ENCODE measurements at places on chromosomes 7 and 10. TPM values are rescaled to one million over a fixed set of nuclear protein-coding genes. Genes with fewer than 3 reads are reported as not detected.

DNA sequence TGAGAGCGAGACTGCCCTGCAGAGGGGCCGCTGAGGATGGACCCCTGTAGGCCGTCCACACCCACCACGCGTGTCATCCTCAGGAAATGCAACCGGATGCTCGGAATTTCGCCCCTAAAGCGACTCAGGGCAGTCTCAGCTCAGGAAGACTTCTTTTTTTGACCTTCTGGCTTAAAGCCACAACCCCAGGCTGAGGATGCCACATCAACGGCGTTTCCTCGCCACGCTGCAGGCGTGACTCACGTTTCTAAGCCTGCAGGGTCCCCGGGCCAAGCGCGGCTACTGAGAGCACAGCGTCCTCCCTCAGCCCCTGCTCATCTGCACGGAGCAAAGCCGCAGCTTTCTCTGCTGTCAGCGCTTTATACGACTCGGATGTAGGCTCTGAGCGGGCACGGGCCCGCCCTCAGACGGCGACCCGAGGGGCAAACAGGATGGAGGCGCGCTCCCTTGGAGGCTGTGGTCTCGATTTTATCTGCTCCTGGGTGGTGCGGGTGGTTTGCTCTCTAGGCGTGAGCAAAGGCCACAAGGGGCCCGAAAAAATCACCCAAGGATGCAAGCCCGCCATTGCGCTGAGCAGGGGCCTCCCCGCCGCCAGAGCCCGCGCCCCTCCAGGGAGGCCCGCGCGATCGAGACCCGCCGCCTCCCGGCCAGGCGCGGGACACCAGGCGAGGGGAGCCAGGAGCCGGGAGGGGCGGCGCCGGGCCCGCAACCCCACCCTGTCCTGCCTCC lies 726 bp upstream of the INSIG1 start:
- no peak for DNase-seq

DNA sequence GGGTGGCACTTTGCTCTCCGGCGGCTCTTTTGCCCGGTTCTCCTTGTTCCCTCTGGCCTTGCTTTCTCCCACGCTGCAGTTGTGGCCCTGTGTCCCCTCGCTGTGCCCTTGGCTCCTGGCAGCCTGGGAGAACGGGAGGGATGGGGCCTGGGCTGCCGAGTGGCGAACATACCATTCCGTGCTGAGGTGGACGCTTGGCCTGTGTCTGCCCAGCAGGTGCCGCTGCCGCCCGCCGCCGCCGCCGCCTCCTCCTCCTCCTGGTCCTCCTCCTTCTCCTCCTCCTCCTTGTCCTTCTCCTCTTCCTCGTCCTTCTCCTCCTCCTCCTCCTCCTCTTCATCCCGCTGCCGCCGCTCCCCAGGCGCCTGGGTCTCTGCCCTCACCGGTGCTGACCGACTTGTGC lies 36.0 kb downstream of the AGAP3 start:
- DNase-seq = no peak

GRCh38 chr10:84842593-84842992 lies 514.2 kb downstream of the CCSER2 start:
- DNase-seq = no peak

DNA sequence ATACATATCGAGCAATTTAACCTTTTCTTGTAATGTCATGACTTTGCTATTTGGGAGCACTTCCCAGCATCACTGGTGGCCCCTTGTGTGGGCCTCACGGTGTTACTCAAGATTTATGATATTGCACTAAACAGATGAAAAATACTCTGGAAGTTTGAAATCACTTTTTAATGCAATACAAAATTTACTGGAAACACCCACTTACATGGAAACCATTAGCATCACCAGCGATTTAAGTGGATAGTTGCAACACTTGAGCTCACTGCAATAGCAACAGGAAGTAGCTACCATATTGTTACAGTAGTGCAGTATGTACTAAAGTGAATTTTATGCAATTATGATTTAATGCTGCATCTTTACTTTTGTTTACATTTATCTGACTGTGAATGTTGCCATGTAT lies 184.4 kb downstream of the MDFIC start:
- DNase-seq = no peak

DNA sequence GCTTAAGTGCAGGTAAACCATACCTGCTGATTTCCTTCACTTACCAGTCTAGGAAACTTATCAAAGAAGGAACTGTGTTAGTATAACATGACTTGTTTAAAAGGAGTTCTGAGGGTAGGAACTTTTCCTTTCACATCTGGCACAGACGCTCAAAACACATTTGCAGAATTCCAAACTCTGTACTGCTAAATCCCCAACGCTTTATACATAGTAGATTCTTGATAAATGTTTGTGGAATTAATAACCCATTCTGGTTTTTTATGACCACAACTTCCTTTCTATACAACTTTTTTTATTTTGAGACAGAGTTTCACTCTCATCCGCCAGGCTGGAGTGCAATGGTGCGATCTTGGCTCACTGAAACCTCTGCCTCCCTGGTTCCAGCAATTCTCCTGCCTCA lies 7.7 kb upstream of the TRUB1 start:
- DNase-seq = no peak

GRCh38 chr7:55065511-55066229 lies 46.9 kb downstream of the EGFR start:
- DNase-seq = no peak

PARG gene
- total RNA-seq = 50.2 TPM

SGCE gene
- total RNA-seq = 13.0 TPM

GPR37 gene
- not detected for total RNA-seq

ZNF727 gene
- total RNA-seq = 0.83 TPM

CALN1 gene
- total RNA-seq = not detected

HOXA4 gene
- 0.24 TPM for total RNA-seq

HOXA6 gene
- total RNA-seq = 0.49 TPM

All from B cell (primary cell).